Lung (tissue), 17 donors: ENCODE measurements at places on chromosomes 5 and 9.
A peak's percentile ranks its signal among the peaks of the same experiment; 100 is the strongest.

DNA sequence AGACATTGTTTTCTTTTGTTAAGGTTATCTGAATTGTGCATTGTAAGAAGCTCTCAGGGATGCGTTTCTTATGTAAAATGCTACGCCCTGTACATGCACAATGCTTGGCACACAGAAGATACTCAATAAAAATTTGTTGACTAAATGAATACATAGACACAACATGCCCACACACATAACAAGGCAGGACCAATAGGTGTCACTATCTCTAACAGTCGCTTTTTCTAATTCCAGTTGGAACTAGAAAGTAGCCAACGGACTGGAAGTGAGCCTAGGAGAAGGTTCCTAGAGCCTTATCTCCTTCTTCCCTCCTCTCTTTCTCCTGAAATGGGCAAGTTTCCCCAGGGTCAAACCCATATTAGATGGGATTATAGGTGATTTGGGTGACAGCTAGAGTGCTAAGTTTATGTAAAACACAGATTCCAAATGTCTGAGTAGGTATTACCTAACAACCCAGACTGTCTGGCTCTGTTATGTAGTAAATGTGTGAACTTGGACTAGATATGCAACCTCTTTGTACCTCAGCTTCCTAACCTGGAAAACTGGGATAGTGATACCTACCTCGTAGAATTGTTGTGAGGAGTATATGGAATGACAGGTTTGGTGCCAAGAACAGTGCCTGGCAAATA is 603.0 kb downstream of the RAB3C start:
- DNase-seq = no peak

DNA sequence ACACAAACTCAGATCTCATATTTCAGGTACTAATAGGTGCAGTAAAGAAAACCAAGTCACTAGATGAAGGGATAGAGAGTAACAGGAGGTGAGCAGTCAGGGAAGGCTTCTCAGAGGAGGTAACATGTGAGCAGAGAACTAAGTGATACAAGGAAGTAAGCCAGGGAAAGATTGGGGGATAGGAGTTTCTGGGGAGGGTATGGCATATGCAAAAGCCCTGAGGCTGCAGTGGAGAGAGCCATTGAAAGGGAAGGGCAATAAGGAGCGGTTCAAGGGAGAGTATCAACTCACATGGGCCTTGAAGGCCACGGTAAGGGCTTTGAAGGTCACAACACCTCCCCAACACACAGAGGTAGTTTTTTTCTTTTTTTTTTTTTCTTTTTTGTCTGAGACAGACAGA is 6.9 kb downstream of the OLFML2A start:
- DNase-seq = no peak

GRCh38 chr9:79408200-79408599 is 163.6 kb upstream of the TLE4 start:
- DNase-seq = no peak

DNA sequence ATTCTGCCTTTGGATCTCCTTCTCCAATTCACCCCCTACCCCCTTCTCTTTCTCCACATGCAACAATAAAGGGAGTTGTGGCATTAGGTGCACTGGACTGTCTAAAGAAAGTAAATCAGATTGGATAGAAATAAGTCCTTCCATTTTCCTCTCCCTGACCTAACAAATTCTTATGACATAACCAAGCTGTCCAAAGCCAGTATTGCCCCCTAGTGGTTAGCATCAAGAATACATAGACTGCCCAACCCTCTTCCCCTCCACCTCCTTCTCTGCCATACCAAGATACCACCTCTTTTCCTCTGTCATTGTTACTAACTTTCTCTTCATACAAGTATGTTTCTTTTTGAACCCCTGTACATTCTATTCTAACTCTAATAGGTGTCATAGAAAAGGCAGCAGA is 45.7 kb downstream of the PPARGC1B start:
- DNase-seq = no peak

- DNase-seq = peak; percentile 65
Observed at GRCh38 chr5:9356351-9356825, 189.5 kb downstream of the SEMA5A start.

DNA sequence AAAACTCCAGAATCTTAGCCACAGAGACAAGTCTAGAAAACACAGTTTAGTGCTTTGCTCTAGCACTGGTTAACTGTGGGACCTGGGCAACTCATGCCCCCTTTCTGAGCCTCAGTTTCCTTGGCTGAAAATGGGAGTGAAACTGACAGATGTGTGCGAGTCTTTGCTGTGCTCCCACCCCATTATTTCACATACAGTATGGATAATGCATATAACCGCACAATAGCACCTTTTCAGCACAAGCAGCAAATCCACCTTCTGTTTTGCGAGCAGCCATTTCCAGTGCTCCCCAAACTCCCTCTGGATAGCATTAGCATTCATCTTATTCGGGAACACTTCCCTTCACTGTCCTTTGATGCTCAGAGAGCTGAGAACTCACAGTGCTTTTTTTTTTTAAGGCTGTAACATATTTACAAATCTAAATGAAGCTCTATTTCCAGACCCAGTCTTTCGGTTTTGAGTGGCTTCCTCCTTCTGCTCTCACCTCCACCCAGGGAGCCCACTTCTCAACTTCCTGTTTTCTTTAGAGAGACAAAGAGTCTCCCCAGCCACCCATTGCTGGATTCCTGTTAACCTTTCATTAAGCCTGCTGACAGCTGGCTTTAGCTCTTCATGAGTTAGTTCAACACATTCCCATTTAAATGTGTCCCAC is 49.2 kb downstream of the TIMD4 start:
- DNase-seq = no peak

DNA sequence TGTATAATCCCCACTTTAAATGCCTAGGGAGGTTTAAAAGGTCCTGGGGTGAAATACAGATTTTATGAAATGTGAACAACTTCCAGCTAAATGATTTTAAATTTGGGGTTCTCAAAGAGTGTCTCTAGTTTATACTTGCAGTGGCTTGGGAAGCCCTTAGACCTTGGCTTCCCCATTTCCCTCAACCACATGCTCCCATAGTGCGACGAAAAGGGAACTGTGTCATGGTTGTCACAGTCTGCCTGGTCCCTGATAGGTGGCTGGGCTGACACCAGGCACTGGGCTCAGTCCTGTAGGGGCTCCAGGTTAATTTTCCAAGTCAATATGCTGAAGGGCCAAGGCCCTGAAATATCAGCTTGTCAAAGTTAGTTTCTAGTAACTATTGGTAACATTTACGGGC is 10.4 kb upstream of the CXCL14 start:
- no peak for DNase-seq

- no peak for DNase-seq
Observed at GRCh38 chr9:33414889-33415500, 12.6 kb upstream of the AQP7 start.

- peak; percentile 92 for DNase-seq
Observed at GRCh38 chr9:115164511-115164974, 46.6 kb upstream of the TNC start.

DNA sequence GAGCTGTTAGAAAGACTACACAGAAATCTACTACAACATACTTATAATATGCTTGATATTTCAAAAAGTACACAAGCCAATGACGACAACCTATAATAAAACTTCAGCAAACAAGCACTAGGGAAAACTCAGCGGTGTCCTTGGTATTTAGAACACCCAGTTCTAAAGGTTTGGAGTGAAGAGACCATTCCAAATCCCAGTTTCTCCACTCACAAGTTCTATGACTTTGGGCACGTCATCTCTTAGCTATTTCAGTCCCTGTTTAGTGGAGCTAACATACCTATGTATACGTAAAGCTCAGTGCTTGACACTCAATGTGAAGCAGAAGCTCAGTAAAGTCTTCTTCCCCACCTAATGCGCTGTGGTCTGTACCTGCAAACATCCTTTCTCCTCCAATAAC is 52.8 kb downstream of the MLLT3 start:
- DNase-seq = no peak

DNA sequence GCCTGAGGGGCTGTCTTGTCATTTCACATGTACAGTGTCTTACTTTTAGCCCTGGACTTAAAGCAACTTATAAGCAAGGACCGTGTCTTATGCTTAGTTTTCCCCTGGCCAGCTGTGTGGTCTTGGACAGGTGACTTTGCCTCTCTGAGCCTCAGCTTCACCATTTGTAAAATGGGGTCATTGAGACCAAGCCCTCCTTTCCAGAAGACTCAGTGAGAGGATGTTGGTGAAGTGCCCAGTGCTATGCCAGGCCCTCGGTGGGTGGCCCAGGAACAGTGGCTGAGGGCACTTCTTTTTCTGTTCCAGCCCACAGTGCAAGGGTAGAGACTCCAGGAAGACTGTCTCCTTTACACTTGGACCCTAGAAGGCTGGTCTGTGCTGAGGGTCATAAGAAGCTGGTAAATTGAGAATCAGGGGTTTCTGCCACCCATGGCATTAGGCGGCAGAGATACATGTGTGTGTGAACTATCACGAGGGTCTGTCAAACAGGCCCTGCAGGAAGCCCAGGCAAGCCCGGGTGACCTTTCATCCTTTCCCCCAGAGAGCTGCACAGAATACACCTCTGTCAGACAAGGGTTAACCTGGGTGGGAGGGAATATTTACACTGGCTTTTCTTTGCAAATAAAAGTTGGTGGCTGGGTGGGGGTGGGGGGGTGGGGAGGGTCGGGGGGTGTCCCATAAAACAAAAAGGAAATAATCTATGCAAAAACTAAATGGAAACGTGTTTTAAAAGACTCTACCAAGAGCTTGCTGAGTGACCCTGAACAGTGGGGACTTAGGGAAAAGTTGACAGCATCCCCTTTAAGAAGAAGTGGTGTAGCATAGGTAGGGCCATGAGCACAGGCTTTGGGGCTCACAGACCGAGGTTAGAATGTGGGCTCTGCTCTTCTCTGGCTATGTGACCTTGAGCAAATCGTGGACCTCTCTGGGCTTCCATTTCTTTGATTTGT is 20.4 kb upstream of the KIF12 start:
- no peak for DNase-seq

DNA sequence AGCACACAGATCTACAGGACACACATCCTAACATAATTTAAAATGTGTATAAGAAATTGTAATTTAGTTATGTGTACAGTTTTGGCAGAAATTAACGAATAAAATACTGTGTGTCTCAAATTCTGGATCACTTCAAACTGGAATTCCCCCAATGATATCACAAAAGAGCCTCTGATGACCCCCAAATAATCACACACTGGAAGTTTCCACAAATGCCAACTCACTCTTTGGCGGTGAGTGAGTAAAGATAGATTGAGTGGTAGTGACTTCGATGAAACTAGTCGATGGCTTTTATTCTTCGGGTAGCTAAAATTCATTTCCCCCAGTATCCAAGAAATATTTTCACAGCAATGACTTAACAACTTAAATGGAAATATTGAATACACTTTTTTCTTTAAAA is 2.2 kb downstream of the ZNF366 start:
- no peak for DNase-seq

- no peak for DNase-seq
Observed at GRCh38 chr9:32906213-32906612, 95.2 kb downstream of the APTX start.

DNA sequence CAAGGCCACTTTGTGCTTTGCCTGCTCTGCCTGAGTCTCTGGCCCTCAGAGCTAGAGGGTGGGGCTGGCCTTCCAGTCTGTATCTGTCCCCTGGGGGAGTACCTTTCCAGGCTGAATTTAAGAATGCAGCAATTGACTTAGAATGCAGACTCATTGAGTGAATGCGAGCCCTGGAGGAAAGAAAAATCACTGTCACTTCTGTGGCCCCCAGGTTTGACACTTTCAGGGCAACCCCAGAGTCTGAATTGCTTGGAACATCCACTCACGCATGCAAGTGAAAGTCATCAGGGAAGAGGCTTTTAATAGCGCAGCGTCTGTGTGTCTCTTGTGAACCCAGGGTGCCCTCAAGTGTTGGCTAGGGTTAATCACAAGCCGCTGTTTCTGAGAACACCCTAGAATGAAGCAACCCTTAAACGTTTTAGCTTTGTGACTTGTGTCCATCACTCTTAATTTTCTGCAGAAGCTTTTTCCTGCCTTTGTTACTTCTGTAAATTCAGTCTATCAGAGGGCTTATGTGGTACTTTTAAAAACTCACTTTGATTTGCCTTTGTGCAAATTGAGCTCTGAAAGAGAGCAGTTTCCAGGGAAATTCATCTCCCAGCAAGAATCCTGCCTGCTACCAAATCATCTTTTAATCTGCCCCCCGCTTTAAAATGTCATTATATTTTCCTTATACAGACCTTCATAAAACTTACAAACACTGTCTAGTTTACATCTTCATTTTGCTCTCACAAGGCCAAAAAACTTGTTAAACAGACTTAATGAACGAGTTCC is 146.8 kb upstream of the IQGAP2 start:
- DNase-seq = peak; percentile 74

DNA sequence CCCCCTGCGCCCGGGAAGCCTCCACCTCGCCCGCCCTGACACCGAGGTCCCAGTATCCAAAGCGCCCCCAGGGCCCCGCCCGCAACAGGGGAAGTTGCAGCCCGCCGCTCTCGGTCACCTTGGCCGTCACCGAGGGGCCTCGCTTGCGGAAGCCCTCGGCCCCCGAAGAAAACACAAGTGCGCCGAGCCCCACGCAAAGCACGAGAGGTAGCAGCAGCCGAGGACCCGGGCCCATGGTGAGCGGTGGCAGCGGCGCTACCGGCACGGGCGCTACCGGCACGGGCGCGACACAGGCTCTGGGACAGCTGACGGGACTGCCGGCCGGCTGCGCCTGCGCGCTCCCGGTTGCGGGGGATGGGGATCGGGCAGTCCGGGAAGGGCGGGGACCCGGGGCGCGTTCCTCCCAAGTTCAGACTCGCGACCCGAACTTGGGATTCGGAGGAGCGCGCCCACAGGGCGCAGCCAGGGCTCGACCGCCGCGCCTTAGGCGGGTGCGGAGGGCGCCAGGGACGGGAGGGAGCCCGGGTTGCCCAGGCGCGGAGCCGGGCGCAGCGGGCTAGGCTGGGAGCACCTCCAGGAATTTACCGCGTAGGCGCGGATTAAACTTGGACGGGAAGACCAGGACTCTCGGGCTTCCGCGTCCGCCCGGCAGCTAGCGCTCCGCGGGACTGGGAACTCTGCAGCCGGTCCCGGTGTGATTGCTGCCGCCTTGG is at the start of gene PPIC:
PPIC (minus strand) TSS at position 335 of the 713 bp plus-strand sequence; CDS start at position 235, 100 bp downstream.
- DNase-seq = peak; percentile 91

- no peak for DNase-seq
Observed at GRCh38 chr5:1729641-1730486, 69.8 kb downstream of the MRPL36 start.

GRCh38 chr9:105883847-105884246 is 189.5 kb downstream of the TMEM38B start:
- no peak for DNase-seq

- no peak for DNase-seq
Observed at GRCh38 chr5:124909734-124910133, 163.3 kb upstream of the ZNF608 start.

DNA sequence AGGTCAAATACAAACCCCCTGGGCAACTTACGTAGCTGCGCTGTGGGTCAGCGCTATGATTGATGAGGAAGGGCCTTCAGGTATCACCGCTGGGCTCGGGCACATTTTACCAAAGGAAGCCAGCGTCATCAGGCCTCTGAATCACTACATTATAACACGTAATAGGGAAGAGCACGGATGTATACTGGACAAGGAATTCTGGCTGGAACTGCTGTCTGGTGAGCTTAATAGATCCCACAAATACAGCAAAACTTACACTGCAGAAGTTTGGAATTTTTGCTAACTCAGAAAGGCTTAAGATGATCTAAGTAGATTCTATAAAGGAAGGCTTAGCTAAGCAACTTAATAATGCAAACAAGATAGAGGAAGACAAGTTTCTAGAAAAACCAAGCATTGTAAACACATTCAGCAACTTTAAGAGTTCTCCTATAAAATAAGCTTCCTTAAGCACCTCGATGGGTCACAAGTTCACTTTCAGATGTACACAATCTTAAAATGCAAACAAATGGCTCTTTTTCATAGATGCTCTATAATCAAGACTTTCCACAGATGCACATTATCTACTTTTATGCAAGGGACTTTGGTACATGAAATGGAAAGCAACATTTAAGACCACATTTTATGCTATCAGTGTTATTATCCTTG is 360.1 kb upstream of the PANK3 start:
- DNase-seq = no peak

GRCh38 chr5:76595755-76596481 is 27.3 kb downstream of the F2RL2 start:
- DNase-seq = no peak
